ENCODE measurements at places on chromosomes 13 and 19. TPM values are rescaled to one million over a fixed set of nuclear protein-coding genes. Genes with fewer than 3 reads are reported as not detected.

LYPD3 gene
- not detected for total RNA-seq

SLC17A7 gene
- 1.0 TPM for total RNA-seq

SIGLEC5 gene
- total RNA-seq = 1.6 TPM

TINCR gene
- total RNA-seq = not detected

RNF113B gene
- not detected for total RNA-seq

HTR2A gene
- total RNA-seq = under 0.01 TPM

NLRP7 gene
- not detected for total RNA-seq

CNMD gene
- total RNA-seq = 3.7 TPM

MEX3D gene
- total RNA-seq = 21.4 TPM

TIMM50 gene
- total RNA-seq = 40.7 TPM

ACP5 gene
- total RNA-seq = 3.7 TPM

LGALS7B gene
- not detected for total RNA-seq

SERPINE3 gene
- not detected for total RNA-seq
